Right ventricle myocardium superior (tissue), 1 donor: ENCODE measurements at places on chromosomes 12 and 14. TPM values are rescaled to one million over a fixed set of nuclear protein-coding genes. Genes with fewer than 3 reads are reported as not detected.

VWF gene
- total RNA-seq, result 238 TPM

SIX4 gene
- total RNA-seq, result 1.6 TPM

DNA sequence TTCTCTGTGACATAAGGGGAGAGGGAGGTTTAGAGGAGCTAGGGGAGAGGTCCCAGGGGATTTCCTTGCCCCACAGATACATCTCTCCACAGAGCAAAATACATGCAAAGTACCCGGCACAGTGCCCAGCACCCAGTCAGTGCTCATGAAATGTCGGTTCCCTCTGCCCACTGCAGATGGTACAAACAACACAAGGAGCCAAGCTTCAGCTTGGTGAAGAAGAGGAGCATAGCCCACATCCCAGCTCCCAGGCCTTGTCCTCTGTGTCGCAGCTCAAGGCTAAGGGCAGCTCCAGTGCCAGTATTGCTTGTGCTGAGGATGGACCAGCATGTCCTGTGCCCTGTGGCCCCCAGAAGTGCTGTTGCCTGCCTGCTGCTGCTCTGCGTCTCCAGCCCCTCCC, 35.0 kb upstream of the FKBP4 start:
- no peak for DNase-seq

DNA sequence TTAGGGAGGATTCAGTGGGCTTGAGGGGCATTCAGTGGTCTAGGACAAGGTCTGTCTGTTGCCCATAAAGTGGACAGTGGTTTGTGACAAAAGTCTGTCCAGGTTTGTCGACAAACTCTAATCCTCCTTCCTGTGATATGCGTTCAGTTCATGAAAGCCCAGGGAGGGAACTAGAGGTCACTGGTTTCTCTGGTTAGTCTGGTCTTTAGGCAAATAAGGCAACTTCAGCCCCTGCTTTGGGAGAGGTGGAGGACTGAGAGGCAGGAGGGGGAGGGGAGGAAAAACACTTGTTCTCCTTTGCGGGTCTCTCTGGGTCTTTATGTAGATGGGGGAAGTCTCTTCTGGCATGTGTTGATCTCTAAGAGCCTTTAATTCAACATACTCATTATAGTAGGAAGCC, 235.1 kb upstream of the PWP1 start:
- no peak for DNase-seq

DNA sequence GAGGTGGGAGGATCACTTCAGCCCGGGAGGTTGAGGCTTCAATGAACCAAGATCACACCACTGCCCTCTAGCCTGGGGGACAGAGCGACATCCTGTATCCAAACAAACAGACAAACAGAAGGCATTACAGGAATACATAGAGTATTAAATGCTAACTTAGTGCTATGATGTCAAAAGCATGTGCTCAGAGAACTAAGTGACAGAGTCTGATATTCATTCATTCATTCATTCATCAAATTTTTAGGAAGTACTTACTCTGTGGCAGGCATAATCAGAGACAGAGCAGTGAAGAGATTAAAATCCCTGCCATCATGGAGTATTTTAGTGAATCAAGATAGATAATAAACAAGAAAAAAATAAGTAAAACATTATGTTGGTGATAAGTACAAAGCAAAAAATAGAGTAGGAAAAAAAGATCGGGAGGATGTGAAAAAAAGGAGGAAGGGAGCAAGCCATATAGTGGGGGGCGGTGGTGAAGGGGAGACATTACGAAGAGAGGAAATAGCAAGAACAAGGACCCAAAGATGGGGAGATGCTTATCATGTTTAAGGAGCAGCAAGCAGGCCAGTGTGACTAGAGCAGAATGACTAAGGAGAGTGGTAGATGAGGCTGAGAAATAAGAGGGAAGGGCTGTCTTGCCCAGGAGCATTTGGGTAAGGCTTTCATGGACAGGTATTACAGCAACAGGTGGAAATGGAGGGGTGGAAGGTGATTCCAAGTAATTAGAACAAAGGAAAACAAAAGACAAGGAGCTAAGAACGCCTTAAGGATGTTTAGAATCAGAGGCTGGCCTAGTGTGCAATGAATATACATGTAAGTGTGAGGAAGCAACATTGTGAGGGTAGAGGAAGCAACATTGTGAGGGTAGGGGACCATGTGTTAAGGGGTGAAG, 2.8 kb downstream of the MAP4K5 start:
- no peak for DNase-seq
